ENCODE measurements at places on chromosomes 7 and 10. TPM values are rescaled to one million over a fixed set of nuclear protein-coding genes. Genes with fewer than 3 reads are reported as not detected.

Gene ADIRF
- 91.2 TPM for total RNA-seq

Gene ZNF853
- total RNA-seq, result 0.91 TPM

Gene LBX1
- total RNA-seq, result not detected

Gene RBM20
- total RNA-seq, result 0.80 TPM

DNA sequence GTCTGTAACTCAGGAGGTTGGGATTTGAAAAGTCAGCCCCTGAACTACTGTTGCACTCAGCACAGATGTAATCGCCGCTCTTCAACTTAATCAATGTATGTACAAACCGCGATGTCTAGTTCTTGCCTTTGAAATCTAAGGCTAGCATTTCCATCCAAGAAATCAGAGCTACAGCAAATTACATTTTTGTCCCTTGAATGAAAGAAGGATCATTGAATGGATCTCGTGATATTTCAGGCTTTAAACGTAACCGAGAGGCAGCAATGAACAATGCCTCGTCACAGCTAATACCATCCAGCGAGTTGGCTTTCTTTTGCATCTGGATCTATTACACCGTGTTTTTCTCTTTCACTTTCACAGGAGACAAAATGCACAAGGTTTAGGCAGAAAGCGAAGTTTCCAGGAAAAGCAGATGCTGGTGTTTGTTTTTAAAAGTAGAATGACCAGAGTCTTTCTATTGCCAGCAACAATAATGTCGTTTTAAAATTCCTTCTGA is 5.5 kb downstream of the SKIDA1 start:
- no peaks in the 10 kb centered on the region for H3K36me3 ChIP-seq
- peak overlapping the region; percentile 39 for H3K27ac ChIP-seq
- H3K27me3 ChIP-seq, result peaks cover 44% of the 10 kb centered on the region
- no peak overlapping the region for H3K4me3 ChIP-seq

DNA sequence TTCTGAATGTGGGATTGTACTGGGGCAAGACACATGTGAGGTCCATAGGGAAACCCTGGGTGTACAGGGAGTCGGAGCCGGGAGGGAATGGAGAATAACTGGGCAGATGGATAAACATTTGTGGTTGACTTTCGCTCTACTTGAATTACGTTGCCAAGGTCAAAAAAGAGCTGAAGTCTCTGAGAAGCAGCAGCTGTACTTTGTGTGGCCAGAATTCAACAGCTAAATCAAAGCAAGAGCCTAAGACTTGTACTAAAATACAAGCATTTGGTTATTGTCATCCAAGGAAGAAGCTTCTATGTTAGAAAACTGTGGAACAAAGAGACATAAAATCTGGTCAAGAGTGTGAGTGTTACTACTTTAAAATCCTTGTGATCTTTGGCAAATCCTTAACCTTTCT is 457.2 kb downstream of the ARL4A start:
- H3K36me3 ChIP-seq, result no peaks in the 10 kb centered on the region
- H3K27me3 ChIP-seq, result no peaks in the 10 kb centered on the region
- no peak overlapping the region for H3K4me3 ChIP-seq
- no peak overlapping the region for H3K27ac ChIP-seq
- no peaks in the 10 kb centered on the region for H3K4me1 ChIP-seq

DNA sequence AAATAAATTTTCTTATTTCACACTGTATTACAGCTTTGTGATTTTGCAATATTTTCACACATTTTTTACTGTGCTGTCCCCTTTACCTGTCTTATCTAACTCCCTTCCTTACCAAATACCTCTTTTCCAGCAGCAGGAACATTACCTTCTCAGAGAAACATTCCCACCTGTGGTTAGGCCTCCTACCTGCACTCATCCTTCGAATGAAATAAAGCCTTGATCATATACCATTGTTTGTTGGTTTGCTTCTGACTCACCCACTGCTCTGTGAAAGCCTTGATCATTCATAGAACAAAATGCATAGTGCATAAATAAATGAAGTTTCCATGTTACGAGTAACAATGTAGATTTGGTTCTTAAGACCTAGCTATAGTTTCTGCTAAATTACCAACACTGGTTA is 256.3 kb downstream of the ARL4A start:
- H3K36me3 ChIP-seq, result no peaks in the 10 kb centered on the region
- DNase-seq, result no peak
- no peak overlapping the region for H3K27ac ChIP-seq

DNA sequence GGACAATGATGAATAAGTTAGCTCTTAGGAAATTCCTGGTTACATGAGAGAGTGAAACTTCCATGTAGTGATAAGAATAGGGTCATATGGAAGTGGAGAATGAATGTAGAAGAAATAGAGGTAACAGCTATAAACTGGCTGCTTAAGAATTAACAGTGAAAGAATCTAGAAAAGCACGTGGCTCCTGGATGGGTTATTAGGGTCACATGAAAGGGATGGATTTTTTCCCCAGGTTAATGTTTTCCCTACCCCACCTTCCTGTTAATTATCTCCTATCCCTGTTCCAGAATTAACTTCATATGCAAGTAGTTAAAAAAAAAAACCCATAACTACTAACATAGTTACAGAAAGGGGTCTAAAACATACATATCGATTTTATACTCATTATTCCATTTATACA is 58.0 kb downstream of the ANKIB1 start:
- no peaks in the 10 kb centered on the region for H3K4me1 ChIP-seq
- no peak overlapping the region for H3K4me3 ChIP-seq
- H3K27ac ChIP-seq, result no peak overlapping the region

GRCh38 chr7:136136906-136137454 is 159.8 kb upstream of the MTPN start:
- no peaks in the 10 kb centered on the region for H3K27me3 ChIP-seq
- no peaks in the 10 kb centered on the region for H3K4me1 ChIP-seq
- no peaks in the 10 kb centered on the region for H3K36me3 ChIP-seq
- H3K4me3 ChIP-seq, result no peak overlapping the region

- no peaks in the 10 kb centered on the region for H3K36me3 ChIP-seq
- H3K27ac ChIP-seq, result no peak overlapping the region
- no peak for DNase-seq
- H3K4me3 ChIP-seq, result no peak overlapping the region
- H3K4me1 ChIP-seq, result no peaks in the 10 kb centered on the region
These were observed 68.0 kb downstream of the VOPP1 start for GRCh38 chr7:55504093-55504859.

DNA sequence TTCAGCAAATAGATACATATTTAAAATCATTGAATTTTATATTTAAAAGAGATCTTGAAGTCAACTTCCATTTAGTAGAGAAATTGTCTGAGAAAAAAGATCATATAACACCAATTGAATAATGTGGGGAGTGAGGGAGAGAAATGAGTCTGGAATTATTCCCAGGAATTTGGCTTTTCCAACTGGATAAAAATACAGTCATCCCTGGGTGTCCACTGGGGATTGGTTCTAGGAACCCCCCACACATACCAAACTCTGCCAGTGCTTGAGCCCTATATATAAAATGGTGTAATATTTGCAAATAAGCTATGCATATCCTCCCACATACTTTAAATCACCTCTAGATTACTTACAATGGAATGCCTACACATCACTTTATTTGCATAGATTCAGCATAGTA is 162.8 kb upstream of the SEMA3C start:
- H3K4me3 ChIP-seq, result no peak overlapping the region
- H3K36me3 ChIP-seq, result no peaks in the 10 kb centered on the region
- H3K4me1 ChIP-seq, result no peaks in the 10 kb centered on the region
- no peaks in the 10 kb centered on the region for H3K27me3 ChIP-seq
- no peak for DNase-seq

- no peaks in the 10 kb centered on the region for H3K36me3 ChIP-seq
- H3K27ac ChIP-seq, result no peak overlapping the region
- no peaks in the 10 kb centered on the region for H3K4me1 ChIP-seq
- H3K4me3 ChIP-seq, result no peak overlapping the region
These were observed 90.0 kb downstream of the GATA3 start for GRCh38 chr10:8144496-8144895.

DNA sequence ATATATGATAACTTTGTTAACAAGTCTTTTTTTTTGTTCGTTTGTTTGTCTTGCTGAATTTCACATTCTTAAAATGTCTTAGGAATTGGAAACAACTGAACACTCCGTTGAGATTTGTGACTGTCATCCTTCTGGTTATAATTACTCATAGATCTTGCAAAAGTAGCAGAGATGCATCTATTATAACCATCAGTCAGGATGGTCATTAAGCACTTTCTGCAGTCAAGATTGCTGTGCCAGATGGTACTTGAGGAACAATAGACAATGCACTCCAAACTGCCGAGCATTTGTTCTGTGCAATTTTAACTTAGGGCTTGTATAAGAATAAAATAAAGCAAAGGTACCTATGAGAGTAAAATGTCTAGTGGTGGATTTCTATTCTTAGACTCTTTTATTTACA is 710.1 kb upstream of the KCND2 start:
- no peak for DNase-seq
- no peak overlapping the region for H3K27ac ChIP-seq
- no peaks in the 10 kb centered on the region for H3K27me3 ChIP-seq
- H3K36me3 ChIP-seq, result no peaks in the 10 kb centered on the region
- no peaks in the 10 kb centered on the region for H3K4me1 ChIP-seq

Measured in colonic mucosa (tissue), 4 donors.